Left ventricle myocardium inferior (tissue), 1 donor: ENCODE measurements at places on chromosomes 1 and 21. TPM values are rescaled to one million over a fixed set of nuclear protein-coding genes. Genes with fewer than 3 reads are reported as not detected.

Gene KIF14
- total RNA-seq = 0.08 TPM

Gene FBXO2
- total RNA-seq = 1.9 TPM

Gene C1orf105
- 8.5 TPM for total RNA-seq

Gene SYCP1
- not detected for total RNA-seq

Gene NBPF4
- not detected for total RNA-seq

Gene PANK4
- total RNA-seq = 42.8 TPM

Gene IVL
- total RNA-seq = not detected

Gene DMBX1
- not detected for total RNA-seq

- DNase-seq = no peak
These were observed 10.4 kb downstream of the SH3BGRL3 start for GRCh38 chr1:26290122-26290881.

DNA sequence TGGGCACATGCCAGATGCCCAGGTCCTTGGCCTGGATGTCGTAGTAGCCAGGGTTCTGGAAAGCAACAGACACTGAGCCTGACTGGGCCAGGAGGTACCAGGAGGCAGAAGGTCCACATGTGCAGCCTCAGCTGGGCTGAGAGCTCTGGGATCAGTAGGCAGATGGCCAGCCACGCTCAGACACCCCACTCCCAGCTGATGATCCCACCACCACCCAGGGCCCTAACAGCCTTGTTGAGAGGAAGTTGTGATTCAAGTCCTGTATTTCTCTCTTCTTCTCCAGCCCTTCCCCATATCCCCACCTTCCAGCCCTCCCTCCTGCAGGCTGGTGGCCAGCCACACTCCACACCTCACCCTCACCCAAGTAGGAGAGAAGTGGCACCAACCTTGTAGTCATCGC lies 4.0 kb downstream of the ITLN2 start:
- DNase-seq = no peak

DNA sequence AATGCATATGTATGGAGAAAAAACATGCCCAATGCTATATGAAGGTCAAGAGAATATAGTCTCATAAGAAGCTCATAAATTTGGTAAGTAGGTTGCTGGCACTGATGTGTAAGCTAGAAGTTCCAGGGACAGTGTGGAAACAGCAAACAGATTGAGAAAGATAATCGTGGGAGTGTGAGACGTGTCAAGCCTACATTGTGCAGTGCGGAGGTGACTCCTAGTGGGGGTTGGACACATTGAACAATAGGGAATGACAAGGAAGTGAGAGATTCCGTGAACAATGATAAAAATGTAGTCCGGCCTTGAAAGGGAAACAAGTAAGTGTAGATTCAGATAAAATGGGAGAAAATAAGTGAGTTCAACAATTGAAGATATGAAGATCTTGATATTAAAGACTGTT lies 788.4 kb upstream of the PRMT6 start:
- DNase-seq = no peak

- DNase-seq = no peak
These were observed 19.1 kb upstream of the HDAC1 start for GRCh38 chr1:32272557-32273390.

GRCh38 chr21:25569711-25570110 lies 37.6 kb downstream of the MRPL39 start:
- DNase-seq = no peak

DNA sequence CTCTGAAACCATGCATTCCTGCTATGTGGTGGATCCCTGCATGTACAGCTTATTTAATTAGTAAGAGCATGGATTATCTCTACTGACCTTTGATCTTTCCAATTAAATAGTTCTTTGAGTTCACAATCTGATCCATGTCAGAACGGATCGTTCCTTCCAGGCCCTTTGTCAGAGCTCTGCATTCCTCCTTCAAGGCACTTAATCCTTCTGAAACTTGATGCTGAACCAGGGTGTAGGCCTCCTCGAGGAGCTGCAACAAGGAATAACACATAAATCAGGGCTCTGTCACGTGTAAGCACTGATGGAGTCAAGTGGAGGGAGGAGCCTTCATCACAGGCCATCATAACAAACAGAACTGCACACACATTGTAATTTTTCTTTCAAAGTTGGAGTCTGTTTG lies 68.4 kb upstream of the EDEM3 start:
- no peak for DNase-seq

DNA sequence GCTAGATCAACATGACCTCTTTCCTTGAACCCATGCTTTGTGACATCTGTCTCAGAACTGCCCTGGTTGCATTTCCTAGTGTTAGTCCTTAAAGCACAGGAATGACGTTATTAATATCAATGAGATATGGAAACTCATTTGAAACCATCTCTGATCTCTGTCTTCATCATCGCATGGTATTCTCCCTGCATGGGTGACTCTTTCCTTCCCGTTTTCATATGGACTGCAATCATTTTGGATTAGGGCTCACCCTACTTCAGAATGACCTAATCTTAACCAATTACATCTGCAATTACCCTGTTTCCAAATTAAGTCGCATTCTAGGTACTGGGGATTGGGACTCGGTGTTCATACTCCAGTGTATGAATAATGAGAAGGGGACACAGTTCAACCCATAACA lies 41.7 kb upstream of the DISC1 start:
- DNase-seq = no peak

- no peak for DNase-seq
These were observed 20.1 kb downstream of the SH2D2A start for GRCh38 chr1:156796340-156797097.

DNA sequence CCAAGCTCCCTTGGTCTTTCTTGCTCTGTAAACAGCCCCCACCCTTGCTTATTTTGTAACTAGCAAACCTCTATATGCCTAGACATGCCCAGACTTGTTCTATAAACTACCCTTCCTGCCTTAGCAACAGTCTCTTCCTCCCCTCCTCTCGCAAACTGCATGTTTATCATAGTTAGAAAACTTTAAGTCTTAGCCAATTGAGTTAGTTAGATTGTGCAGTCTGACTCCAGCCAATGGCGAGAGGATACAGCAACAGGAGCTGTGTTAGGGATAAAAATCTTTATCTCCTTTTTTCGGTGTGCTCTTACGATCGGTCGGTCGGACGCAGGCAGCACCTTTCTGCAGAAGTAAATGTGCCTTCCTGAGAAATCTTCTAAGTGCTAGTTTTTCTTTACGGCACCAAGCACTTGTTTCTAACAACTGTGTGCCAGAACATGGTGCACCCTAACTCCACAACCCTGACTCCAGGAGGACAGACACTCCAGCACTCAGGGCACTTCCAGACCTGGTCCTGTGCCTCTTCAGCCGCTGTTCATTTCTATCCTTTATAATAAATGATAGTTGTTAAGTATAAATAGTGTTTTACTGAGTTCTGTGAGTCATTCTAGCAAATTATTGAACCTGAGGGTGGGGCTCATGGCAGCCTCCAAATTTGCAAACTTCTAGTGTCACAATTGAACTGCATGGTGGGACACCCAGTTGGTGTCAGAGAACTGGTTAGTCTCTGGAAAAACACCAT lies 25.7 kb upstream of the GNG4 start:
- DNase-seq = no peak

DNA sequence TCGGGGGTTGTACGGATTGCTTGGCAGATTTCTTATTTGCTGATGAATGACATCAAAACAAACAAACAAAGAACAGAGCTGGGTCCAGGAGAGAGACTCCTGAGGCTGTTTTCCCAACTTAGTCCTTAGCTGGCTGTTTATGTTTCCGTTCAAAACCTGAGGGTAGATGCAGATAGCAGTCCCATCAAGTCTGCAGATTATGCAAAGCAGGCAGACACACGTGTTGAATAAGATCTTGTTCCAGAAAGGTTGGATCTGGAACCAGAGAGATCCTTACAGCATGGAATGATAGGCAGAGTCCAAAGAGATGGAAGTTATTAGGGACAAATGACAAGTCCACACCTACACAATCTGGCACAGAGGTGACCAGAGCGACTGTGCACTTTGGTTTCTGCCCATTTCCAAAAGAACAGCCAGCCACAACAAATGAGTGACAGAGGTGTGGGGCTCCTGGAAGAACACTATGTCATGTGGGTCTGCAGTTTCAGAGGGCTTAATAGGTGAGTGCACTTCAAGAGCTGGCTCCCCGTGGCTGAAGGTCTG lies 65.5 kb downstream of the MAN1C1 start:
- DNase-seq = no peak

- DNase-seq = no peak
These were observed 293.9 kb downstream of the BRINP2 start for GRCh38 chr1:177464686-177465085.

GRCh38 chr1:2894381-2895041 lies 93.0 kb upstream of the TTC34 start:
- DNase-seq = no peak

DNA sequence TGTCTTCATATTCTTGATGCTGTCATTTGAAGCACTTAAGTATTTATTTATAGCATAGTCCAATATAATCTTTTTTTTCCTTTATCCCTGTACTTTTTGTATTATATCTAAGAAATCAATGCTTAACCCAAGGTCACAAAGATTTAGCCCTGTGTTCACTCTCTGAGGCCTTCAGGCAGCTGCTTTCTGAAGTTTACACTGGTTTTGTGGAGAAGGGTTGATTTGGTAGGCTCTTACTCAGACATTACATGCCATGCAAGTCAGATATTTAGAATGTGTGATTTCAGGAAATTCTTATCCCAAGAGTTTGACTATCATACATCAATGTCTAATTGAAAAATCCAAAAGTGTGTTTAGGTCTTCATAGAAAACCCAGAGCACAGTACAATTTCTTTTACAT lies 56.3 kb downstream of the PALMD start:
- DNase-seq = no peak

DNA sequence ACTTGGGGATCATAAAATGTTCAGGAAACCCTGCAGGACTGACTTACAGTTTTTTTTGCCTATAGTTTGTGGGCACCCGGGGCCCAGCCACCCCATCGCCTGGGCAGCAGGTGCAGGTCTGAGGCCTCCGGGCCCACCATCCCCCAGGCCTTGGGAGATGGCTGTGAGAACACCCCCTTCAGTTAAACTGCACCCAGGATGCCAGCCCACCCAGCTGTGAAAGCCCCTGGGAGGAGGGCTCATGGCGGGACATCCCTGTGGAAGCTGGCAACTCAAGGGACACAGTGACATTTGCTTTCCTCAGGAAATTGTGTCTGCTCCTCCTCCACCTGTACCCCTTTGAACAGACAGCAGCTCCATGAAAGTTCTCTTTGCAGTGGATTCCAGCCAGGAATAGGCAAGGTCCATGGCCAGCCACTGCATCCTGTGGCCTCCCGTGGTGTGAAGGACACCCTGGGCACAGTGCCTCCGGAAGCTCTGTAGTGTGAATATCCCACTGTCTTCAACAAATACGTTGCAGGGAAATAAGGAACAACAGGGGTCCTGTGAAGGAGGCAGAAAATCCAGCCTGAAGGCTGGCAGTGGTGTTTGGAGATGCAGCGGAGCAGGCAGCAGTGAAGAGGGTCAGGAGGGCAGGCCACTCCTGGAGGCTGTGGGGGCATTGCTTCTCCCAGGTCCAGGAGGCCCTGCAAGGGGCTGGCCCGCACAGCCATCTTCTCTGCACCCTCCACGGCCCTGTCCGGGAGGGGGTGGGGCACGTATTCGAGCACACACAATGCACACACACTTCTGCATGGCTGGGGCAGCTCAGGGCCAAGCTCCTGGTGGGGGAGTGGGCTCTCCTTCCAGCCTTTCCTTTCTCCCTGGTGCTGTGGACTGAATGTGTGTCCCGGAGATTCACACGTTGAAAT lies 2.1 kb upstream of the OBSCN start:
- no peak for DNase-seq

DNA sequence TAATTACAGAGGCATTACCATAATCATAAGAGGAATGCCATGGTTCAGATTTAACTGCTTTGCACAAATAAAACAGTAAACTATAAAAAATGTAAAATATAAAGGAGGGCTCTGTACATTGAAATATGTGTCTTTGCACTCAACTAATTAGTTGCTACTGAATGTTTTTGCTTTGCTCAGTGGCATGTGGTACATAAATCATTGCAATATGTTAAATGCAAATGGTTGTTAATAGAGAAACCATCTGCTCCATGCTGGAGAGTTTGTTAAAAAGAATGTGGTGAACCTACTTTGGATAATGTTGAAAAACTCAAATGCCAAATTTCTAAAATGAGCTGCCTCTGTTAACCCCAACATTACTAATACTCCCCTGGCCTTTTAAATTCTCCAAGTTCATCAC lies 201.5 kb downstream of the NTNG1 start:
- DNase-seq = no peak

DNA sequence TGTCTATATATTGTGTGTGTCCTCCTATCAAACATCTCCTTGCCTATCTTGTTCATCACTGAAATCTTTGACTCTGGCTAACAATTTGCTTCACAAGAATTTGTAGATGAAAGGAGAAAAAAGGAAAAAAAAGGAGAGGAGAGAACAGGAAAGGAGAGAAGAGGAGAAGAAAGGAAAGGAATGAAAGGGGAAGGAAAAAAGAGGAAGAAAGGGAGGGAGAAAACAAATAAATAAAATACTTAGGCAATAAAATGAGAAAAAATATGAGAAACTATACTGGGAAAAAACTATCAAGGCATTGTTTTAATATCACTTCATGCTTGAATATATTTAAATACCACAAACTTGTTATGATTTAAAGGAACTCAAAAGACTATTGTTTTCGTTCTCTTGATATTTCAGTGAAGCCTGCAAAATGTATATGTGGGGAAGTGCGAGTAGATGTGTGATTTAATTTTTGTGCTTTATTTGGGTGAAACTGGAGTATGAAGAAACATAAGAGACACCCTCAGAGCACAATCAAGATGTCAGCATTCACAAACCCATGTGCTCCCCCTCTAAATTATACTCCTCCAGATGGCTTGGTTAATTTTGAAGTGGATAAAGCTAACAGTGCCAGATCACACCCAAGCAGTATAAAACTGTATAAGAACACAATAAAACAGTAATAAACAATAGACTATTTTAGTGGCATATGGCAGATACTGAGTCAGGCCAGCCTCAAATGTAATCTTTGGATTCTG lies 205.7 kb upstream of the SAMSN1 start:
- no peak for DNase-seq

GRCh38 chr1:18234790-18235242 lies 127.2 kb downstream of the IGSF21 start:
- no peak for DNase-seq

- no peak for DNase-seq
These were observed 605.7 kb downstream of the MATN1 start for GRCh38 chr1:30117685-30118084.

- no peak for DNase-seq
These were observed 30.2 kb upstream of the CD101 start for GRCh38 chr1:116971258-116971860.

GRCh38 chr1:73659136-73659535 lies 538.8 kb downstream of the LRRIQ3 start:
- no peak for DNase-seq

- DNase-seq = no peak
These were observed 3.1 kb downstream of the NFASC start for GRCh38 chr1:204873714-204874113.

- DNase-seq = no peak
These were observed 11.2 kb downstream of the MYOC start for GRCh38 chr1:171641076-171641864.

GRCh38 chr21:23162198-23162946 lies 2164.2 kb downstream of the NCAM2 start:
- DNase-seq = no peak

DNA sequence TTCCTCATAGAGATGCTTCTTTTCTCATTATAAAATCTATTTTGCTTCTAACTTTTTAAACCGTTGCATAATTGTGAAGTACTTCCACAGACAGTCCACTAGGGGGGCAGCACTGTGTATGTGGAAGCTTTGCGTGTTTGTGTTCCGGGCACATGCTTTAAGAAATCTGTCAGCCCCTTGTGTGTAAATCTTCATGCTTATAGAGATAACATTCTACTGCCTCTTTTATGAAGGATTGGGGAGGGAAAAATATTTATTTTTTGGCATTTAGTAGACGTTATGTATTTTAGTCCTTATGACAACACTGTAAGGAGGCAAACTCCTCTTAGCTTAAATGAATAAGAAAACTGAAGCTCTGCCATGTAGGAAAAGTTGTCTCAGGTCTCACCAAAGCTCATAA lies 157.3 kb upstream of the PTGFR start:
- DNase-seq = no peak
